SK-N-DZ (cell line): ENCODE measurements at places on chromosomes 6 and 20.

GRCh38 chr6:66717801-66718200, 1010.8 kb upstream of the EYS start:
- DNase-seq, result no peak

DNA sequence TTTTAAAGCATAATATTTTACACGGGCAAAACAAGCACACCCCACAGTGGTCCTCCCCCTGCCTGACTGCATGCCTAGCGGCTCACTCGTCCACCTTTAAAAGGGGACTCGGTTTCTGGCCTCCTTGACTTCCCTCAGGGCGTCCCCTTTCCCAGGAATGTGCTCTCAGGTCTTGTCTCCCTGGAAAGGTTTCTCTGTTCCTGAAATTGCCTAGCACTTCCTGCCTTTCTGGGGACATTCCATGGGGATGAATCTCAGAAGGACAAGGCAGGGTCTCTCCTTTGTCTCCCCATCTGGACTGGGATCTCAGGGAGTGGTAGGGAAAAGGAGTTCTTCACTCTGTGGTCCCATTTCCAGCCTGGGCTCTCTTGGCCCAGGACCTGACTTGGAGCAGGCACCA, 4.9 kb downstream of the TCF15 start:
- DNase-seq, result no peak

DNA sequence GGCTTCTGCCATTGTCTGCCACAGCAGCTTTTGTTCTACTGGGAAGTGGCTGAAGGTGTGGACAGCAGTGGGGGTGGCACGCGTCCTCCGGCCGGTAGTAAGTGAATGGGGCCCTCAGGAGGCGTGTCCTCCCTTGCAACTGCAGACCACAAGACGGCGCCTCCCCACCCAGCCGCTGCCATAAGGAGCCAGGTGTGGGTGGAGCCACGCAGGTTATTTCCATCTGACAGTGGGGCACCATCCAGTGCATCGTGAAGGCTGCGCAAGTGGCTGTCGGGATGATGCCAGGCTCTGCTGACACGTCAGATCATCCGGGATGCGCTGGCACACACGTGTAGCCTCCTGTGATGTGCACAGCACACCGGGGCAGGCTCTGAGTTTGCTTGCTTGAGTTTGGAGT, 379.7 kb downstream of the CDH4 start:
- DNase-seq, result no peak

DNA sequence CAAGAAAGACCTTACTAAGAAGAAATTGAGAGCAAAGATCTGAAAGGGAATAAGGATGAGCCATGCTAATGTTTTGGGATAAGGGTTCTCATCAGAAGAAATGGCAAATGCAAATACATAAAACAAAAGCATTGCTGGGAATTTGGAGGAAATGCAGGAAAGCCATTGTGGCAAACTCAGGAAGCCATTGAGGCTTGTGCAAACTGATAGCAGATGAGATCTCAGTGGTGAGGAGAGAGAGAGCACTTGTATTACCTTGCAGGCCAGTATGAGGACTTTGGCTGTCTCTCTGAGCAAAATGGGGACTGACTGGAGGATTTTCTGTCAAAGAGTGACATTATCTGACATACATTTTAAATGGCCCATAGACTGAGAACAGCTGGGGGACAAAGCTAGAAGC, 103.0 kb downstream of the ADGRB3 start:
- no peak for DNase-seq

- DNase-seq, result no peak
These were observed 1.8 kb downstream of the RIPOR2 start for GRCh38 chr6:24933868-24934401.

- DNase-seq, result no peak
These were observed 119.5 kb downstream of the ARHGAP18 start for GRCh38 chr6:129590408-129591022.

- no peak for DNase-seq
These were observed 21.3 kb downstream of the LMBRD1 start for GRCh38 chr6:69775585-69775849.

DNA sequence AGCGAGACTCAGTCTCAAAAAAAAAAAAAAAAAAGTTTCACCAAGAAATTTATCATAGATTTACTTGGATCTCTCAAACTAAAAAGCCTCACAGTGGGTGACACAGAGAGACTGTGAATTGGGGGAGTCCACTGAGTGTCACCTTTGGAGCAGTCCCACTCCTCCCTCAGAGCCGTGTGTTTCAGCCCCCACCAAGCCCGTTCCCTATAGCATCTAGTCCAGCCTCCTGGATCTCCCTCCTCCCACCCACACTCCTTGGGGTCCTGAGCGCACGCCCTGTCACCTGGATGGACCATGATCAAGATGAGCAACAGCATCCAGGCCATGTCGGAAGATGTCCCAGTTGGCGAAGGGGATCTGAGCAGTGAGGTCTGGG, 422 bp downstream of the NCR3 start:
- no peak for DNase-seq

GRCh38 chr6:3081960-3082359, 13.7 kb downstream of the RIPK1 start:
- no peak for DNase-seq

DNA sequence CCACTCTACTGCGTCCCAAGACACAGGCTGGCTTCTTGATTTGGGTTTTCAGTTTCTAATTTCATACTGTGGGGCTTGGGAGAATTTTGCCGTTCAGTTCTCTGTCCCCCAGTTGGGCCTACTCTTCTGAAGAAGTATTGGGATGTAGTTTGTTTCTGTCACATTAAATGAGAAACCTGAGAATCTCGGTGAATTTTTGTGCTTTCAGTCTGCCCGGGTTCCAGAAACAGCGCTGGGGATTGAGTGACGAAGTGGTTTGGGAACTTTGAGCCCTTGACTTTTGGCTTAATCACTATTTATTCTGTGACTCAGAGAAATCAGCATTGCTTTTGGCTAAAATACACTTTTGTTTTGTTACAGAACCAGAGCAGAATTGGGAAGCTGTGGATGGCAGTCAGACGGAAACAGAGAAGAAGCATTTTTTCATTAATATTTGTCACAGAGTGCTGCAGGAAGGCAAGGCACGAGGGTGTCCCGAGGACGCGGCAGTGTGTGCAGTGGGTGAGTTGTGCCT, 74.0 kb downstream of the IGF2R start:
- no peak for DNase-seq

DNA sequence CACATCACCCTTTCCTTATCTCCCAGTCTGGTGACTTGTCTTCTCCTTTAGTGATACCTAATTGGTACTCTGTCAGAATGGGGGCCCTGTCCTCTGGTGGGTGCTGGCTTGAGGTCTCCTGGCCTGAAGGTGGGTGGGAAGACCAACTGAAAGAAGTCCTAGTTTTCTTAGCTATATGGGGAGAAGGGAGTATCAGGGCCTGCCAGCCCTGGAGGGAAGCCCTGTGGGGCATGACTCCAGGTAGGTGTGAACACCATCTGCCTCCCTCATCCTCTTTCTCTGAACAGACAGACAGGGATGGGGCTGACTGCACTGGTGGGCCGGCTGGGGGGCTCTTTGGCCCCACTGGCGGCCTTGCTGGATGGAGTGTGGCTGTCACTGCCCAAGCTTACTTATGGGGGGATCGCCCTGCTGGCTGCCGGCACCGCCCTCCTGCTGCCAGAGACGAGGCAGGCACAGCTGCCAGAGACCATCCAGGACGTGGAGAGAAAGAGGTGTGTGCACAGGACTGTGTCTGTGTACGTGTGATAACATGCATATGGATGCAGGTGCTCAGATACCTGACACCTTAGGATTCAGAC, 4.8 kb downstream of the CRIP3 start:
- DNase-seq, result no peak

- no peak for DNase-seq
These were observed 2.7 kb downstream of the OSTM1 start for GRCh38 chr6:108071736-108072276.

- no peak for DNase-seq
These were observed 28.1 kb upstream of the TXNDC5 start for GRCh38 chr6:7938562-7939183.

DNA sequence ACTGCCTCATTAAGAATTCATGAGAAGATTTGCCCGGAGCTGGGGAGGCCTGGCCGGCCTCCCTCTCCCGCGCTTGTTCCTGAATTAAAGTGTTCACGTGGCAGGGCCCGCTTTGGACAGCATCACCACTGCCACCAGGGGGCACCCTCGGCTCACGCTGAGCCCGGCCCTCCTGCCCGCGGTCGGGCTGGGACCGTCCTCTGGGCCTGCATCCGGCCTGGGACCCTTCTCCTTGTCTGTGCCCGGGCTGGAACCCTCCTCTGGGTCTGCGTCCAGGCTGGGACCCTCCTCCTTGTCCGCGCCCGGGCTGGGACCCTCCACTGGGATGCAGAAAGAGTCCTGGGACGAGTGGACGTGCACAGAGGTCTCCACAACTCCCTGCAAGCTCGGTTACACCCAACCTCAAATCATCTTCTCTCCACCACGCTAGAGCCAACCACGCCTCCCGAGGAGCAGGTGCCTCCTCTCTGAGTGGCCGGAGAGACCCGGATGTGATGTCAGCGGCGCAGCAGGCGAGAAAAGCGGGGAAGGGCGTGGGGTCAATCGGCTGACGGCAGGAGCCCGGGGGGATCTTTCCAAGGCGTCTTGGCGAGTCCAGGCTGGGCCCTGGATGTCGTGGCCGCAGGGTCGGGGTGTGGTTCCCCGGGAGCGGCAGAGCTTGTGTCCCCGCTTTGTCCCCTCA, 50.9 kb upstream of the DACT2 start:
- peak; percentile 31 for DNase-seq

- no peak for DNase-seq
These were observed 8.7 kb downstream of the PLAGL1 start for GRCh38 chr6:143999406-143999805.

- no peak for DNase-seq
These were observed 170.4 kb upstream of the THEMIS start for GRCh38 chr6:128071212-128071611.

GRCh38 chr6:7887278-7887991, 23.2 kb downstream of the TXNDC5 start:
- DNase-seq, result no peak

- no peak for DNase-seq
These were observed 10.2 kb downstream of the FAM135A start for GRCh38 chr6:70423189-70424134.

DNA sequence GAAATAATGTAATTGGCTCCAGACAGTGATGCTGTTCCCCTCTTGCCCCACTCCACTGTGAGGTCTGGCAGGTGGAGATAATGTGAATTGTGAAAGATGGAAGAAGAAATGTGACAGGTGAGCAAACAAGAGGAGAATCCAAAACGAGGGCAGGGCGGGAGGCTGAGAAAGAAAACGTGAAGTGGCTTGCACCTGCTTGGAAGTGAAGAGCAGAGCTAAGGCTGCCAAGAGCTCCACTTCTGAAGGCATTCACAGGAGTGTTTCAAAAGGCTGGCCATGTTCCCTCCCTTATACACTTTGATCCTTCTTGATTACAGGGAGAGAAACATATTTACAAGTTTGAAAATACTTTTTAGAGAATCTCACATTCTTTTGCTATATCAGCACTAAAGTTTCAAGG, 359.4 kb downstream of the EPHA7 start:
- no peak for DNase-seq

GRCh38 chr6:74768120-74768519, 437.7 kb downstream of the COL12A1 start:
- DNase-seq, result no peak

GRCh38 chr6:21908161-21908848, 314.8 kb downstream of the SOX4 start:
- DNase-seq, result no peak

DNA sequence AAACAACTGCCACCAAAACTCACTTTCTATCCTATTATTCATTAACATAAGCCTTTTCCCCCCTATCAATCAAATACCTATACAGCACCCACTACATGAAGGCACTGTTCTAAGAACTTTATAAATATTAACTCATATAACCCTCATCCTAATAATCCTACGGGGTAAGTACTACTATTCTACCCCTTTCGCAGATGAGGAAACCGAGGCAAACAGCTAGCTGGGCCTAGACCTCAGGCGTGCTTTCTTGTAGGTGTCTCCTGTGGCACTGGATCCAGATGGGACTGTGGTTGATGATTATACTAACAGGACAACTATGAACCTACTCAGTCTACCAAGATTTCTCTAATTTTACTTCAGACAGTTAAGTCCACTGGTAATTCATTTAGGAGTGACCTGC, 131.6 kb downstream of the ZMYND8 start:
- no peak for DNase-seq

- DNase-seq, result no peak
These were observed 86.2 kb downstream of the RAMACL start for GRCh38 chr6:166500246-166500645.

DNA sequence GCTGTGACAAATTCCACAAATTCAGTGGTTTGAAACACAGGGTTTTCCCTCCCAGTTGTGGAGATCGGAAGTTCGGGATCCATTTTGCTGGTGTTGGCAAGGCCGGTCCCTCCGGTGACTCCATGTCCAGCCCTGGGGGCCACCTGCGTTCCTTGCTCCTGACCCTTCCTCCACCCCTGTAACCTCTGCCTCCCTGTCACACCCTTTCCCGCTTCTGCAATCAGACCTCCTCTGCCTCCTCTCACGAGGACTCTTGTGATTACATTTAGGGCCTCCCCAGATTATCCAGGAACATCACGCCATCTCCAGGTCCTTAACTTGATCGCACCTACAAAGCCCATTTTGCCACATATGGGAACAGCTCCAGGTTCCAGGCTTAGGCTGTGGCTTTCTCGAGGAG, 12.5 kb downstream of the RPS6KA2 start:
- no peak for DNase-seq

DNA sequence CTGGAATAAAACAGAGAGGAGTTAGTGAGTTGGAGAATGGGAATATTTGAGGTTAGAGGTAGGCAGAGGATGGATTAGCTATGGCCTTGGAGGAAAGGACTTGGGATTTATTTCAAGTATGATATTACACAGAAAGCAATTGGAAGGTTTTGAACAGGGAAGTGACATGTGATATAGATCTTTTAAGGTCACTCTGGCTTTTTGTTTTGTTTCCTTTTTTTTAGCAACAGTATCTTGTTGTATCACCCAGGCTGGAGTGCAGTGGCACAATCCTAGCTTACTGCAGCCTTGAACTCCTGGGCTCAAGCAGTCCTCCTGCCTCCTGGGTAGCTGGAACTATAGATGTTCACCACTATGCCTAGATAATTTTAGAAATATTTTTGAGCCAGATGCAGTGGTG, 190.3 kb downstream of the UTRN start:
- DNase-seq, result no peak

- DNase-seq, result no peak
These were observed 118.5 kb downstream of the SIM1 start for GRCh38 chr6:100346203-100346602.

DNA sequence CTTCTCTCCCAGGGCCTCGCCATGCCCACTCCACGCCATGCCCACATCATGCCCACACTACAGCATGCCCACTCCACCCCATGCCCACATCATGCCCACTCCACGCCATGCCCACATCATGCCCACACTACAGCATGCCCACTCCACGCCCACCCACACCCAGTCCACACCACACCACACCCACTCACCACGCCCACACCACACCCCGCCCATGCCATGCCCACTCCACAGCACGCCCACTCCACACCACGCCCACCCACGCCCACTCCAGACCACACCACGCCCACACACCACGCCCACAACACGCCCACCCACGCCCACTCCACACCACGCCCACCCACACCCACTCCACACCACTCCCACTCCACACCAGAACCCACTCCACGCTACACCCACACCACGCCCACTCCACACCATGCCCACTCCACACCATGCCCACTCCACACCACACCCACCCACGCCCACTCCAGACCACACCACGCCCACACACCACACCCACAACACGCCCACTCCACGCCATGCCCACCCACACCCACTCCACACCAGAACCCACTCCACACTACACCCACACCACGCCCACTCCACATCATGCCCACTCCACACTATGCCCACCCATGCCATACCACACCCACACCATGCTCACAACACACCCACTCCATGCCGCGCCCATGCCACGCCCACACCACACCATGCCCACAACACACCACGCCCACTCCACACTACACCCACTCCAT, 88.6 kb downstream of the ERMARD start:
- no peak for DNase-seq
